ENCODE measurements at places on chromosomes 3 and 15.

GRCh38 chr3:150469031-150469930 lies 61.2 kb downstream of the TSC22D2 start:
- no peak for DNase-seq

- DNase-seq, result no peak
These were observed 14.5 kb upstream of the ANPEP start for GRCh38 chr15:89829161-89829560.

DNA sequence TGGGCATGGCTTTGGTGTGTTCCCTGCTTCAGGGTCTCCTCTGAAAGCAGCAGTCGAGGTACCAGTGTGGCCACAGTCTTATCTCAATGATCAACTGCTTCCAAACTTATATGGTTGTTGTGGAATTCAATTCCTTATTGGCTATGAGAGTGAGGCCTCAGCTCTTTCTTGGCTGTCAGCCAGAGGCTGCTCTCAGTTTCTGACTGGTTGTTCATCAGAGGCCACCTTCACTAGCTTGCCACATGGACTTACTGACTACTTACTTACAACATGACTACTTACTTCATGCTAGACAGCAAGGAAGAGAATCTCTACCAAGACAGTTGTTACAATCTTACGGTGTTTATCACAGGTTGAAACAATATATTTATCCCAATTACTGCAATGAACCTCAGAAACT lies 789.2 kb downstream of the DIPK2A start:
- DNase-seq, result no peak

DNA sequence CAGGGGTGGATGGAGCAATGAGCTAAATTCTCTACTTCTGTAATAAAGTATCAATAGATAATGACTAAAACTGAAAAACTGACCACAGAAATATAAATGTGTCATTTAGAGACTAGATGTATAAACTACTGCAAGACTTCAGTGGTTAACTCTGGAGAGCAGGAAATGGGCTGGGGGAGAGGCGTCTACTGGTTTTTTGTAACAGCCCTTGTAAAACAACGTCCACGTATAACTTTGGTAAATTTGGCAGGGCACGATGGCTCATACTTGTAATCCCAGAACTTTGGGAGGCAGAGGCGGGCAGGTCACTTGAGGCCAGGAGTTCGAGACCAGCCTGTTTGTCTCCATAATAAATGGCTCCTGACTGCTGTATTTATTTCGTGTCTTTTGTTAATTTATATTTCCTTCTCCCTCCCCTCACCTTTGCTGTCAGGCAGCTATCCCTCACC lies 12.5 kb downstream of the RAB27A start:
- DNase-seq, result no peak

- no peak for DNase-seq
These were observed 147.9 kb downstream of the OR4M2 start for GRCh38 chr15:22228101-22228762.

- DNase-seq, result no peak
These were observed 18.4 kb downstream of the CTXND1 start for GRCh38 chr15:80233581-80233980.

DNA sequence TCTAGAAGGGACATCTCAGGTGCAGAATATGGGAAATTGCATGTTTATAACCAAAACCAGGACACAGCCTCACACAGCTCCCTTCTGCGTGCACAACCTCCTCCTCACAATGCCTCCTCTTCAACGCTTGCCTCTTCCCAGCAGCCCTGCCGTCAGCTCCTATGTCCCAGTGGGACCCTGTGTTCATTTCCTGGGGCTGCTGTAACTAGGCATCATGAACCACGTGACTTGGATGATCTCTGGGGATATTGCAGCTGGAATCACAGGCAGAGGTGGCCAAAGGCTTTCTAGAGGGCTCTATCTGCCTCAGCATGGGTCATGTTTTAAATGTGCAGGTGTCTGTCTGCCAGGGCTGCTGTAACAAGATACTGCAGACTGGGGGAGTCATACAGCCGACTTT lies 375.3 kb downstream of the OCA2 start:
- DNase-seq, result no peak

- no peak for DNase-seq
These were observed 174.5 kb downstream of the MEIS2 start for GRCh38 chr15:36925653-36926426.

- DNase-seq, result no peak
These were observed 945.1 kb downstream of the OTOL1 start for GRCh38 chr3:162441716-162442115.

DNA sequence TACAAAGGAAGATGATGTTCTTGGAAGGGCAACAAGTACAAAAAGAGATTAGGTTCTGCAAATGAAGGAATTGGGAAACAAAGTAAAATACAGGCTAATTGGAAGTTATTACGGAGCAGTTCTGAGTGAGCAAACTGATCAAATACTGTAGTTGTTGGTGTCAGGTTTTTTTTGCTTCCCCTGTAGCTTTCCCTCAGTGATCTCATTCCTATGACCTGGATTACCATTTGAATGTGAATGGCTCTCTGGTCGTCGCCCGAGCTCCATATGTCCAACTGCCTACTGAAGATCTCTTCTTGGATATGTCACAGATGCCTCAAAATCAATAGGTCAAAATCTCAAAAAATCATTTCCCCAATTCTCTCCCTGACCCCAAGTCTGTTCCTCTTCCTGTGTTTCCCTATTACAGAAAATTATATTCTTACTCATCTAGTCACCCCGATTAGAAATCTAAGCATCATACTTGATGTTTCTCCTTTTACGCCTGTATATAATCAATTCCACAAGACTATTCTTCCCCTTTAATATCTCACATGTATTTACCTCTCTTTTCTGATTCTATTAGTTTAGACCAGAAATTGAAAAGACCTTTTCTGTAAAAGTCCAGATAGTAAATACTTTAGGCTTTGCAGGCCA lies 29.0 kb downstream of the GOLM2 start:
- no peak for DNase-seq

- no peak for DNase-seq
These were observed 3.1 kb downstream of the PAQR9 start for GRCh38 chr3:142960322-142960850.

- no peak for DNase-seq
These were observed 3.2 kb downstream of the C3orf18 start for GRCh38 chr3:50564321-50564720.

- DNase-seq, result no peak
These were observed 184.3 kb downstream of the AKAP13 start for GRCh38 chr15:85564686-85565085.

DNA sequence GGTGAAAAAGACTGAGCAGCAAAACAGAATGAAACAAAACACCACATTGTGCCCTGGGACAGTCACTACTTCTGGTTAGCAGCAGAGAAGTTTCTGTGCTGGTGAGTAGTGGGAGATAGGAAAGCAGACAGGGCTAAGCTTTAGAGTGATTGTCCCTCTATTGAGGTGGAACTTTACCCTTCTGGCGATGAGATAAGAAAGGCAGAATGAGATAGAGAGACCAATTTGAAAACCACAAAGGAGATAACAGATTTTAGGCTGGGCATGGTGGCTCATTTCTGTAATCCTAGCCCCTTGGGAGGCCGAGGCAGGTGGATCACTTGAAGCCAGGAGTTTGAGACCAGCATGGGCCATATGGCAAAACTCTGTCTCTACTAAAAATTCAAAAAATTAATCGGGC lies 208.5 kb downstream of the TBL1XR1 start:
- DNase-seq, result no peak

DNA sequence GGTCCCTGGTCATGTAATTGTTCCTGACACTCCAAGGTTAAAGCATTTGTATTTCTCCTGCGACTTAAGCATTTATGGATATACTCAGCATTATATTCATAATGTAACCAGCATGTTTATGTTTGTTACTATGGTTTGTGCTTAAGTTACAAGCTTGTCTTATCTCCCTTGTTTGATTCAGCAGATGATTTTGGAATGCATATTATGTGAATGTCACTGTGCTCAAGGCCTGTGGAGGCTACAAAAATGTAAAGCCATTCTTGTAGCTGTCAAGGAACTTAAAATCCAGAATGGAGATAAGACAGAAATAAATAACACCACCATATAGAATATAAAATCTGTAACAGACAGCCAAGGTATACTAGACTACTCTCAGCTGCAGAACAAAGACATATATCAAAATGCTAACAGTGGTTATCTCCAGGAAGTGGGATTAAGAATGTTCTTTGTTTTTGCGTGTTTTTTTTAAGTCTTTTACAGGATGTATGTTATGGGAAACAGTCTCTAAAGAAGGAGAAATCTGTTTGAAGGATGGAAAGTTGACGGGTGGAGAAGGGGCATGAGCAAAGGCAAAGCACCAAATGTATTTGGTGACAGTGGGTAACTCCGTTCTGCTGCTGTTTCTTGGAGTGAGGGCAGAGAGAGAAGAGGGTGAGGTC lies 61.4 kb downstream of the IGF2BP2 start:
- no peak for DNase-seq

- no peak for DNase-seq
These were observed 33.3 kb upstream of the VPS8 start for GRCh38 chr3:184778426-184779332.

All from stimulated activated CD4-positive, alpha-beta T cell treated with anti-CD3 and anti-CD28 coated beads, Interleukin-1b, Interleukin-23, amount 100 ng/mL, for 4 hours (primary cell).